ENCODE measurements at places on chromosomes 2 and 18. TPM values are rescaled to one million over a fixed set of nuclear protein-coding genes. Genes with fewer than 3 reads are reported as not detected.

The TLX2 gene
- total RNA-seq: 0.12 TPM

The NT5DC4 gene
- total RNA-seq: not detected

The MC4R gene
- total RNA-seq: not detected

- no peak for DNase-seq
Observed at GRCh38 chr2:217892560-217892959, 110.2 kb downstream of the TNS1 start.

DNA sequence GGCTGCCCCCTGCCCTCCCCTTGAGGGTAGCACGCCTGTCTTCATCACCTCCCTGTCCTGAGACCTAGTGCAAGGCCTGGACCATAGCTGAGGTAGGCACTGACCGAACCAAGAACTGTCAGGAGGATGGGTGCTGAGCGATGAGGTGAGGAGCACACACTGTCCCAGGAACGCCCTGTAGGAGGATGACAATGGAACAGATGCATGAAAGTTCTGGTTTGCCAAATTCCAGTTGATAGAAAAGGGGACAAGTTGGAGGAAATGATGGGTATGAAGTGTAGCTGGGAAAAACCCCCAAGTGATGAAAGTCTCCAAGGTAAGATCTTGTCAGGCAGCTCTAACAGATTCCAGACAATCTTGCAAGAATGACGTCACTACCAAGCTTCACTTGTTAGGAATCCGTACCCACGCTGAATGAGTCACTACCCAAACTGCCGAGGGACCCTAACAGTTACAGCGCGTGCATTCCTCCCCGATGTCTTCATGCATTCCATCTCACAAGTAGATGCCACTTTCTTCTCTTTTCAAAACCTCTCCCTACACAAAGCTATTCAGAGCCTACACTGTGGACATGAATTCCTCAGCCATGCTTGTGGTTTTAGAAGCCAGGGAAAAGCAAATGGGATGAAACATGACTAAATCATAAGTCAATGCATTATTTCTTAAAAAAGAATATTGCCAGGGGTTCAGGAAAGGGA lies 27.6 kb downstream of the MRPL33 start:
- no peak for DNase-seq

GRCh38 chr2:213306316-213306942 lies 22.2 kb downstream of the SPAG16 start:
- no peak for DNase-seq

GRCh38 chr2:177783835-177784744 lies 288.5 kb downstream of the PDE11A start:
- DNase-seq: no peak

GRCh38 chr2:45315861-45316260 lies 295.2 kb downstream of the SRBD1 start:
- no peak for DNase-seq

DNA sequence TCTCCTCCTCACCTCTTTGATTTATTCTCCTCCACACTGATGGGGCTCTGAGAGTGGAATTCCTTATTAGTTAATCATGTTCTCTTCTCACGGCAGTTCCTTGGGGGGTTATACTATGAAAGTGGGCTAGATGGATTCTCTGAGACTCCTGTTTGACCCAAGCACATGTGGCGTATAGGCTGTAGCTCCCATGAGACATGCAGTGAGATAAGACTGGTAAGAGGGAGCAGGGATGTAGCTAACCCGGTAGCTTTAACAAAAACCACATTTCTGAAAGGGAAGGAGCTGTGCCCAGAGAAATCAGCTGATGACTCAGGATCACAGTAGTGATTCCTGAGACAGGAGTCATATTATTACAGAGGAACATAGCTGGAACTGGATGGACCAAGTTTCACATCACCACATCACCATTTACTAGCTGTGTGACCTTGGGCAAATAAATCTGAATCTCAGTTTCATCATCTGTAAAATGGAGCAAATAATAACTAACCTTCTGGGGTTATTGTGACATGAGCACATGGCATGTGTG lies 82.9 kb downstream of the CRIM1 start:
- no peak for DNase-seq

DNA sequence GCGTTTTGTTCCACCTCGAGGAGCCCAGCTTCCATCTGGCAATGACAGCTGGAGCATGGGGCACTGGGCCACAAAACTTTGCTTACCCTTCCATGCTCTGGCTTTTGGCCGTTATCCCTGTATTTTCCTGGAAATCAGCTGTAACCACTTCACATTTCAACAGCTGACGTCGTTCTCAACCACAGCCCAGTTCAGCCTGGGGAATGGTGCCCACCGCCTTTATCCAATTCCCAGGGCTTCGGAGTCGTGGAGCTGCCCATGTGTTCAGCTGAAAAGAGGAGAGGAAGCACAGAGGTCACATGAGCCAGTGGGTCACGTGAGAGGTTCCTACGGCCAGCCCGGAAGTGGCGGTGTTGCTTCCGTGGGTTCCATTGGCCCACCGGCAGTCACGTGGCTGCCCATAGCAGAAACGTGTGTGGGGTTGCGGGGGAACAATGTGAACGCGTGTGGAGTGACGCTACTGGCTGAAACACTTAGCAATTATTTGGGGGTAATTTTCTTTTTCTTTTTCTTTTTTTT lies 16.7 kb upstream of the EDAR start:
- no peak for DNase-seq

- no peak for DNase-seq
Observed at GRCh38 chr2:40751981-40752380, 300.1 kb upstream of the SLC8A1 start.

DNA sequence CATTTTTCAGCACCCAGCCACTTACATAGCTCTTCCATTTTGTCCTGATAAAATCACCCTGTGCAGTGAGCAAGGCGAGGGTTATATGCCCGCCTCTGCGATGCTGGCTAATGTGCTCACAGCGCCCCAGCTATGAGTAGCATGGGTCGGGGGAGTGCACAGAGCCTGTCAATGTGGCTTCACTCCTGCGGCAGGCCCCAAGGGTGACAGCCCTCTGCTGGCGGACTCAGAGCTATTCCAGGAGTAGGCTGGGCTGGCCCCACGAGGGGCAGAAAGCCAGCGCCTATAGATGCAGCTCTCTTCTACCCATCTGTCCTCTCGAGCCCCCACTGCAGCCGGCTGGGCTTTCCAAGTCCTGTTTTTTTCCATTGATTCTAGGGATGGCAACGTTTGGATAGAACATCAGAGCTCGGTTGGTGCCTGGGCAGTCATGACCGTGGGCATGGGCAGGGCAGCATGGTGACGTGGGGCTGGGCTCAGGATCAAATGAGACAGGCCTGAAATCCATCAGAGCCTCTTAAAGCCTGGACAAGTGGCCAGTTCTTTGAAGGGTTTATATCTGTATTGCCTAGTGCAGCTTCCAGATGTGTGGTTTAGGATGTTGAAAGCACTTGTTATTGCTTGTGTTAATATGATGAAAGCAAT lies 134.7 kb downstream of the MCFD2 start:
- DNase-seq: no peak
